ENCODE measurements at places on chromosomes 11 and 22.

DNA sequence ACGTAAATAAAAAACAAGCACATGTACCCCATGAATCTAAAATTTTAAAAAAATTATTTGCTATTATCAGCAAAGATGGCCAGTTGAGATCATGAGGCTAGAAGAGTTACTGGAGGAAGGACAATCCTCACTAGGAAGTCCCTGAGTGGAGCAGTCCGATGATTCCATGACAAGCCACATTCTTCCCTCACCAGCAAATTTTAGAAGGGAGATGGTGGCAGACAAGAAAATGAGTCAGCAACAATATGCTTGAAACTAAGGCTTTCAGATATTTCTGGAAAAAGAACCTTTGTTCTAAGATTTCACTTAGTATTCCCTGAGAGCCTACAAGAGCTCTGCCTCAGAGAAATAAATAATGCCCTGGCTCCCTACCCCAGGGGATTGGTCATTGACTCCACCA, 34.9 kb downstream of the P4HA3 start:
- no peak overlapping the region for H3K4me3 ChIP-seq
- no peaks in the 10 kb centered on the region for H3K4me1 ChIP-seq
- H3K27ac ChIP-seq: no peak overlapping the region

GRCh38 chr11:7165911-7166310, 77.1 kb downstream of the RBMXL2 start:
- H3K27ac ChIP-seq: no peak overlapping the region
- no peak for DNase-seq
- no peaks in the 10 kb centered on the region for H3K4me1 ChIP-seq
- H3K36me3 ChIP-seq: no peaks in the 10 kb centered on the region
- H3K4me3 ChIP-seq: no peak overlapping the region

DNA sequence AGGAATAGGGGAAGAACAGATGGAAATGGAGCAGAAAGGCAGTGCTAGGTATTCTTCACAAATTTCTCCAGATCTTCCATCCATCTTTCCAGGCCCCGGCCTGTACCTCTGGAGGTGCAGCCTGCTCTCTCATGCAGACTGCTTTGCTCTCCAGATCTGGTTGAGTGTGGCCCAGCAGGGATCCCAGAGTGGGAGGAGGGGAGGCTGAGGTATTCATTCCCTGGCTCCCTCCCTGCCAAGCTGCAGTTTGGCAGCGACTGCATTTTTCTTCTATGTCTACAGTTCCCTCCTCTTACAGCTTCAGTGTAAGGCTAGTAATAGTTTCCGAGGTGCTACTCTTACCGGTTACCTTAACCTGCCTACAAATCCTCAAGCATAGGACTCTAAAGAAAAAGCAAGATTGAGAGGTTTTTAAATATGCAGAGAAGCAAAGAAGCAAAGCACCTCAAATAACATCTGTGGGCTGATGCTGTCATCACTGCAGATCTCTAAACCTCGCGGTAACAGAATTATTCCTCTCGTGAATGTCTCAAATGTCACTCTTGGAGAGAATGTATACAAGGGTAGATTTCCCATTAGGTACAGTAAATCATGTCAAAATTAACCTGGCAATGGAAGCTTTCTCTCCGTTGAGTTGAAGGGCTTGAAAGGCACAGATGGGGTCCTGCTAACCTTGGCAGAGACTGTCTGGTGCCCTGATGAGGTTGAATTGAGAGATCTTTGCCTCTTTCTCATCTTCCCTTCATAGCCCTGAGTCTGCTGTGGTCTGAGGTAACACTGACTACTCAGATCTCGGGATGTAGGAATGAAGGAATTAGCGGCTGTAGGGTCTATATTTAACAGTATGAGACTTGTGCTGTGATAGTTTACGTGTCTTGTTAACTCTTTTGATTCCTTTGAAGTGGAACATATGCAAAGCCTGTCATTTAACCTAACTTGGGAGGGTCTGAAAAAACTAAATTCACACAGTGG, 297.9 kb upstream of the C11orf87 start:
- H3K36me3 ChIP-seq: no peaks in the 10 kb centered on the region
- H3K4me3 ChIP-seq: no peak overlapping the region
- DNase-seq: no peak
- H3K27ac ChIP-seq: no peak overlapping the region
- H3K4me1 ChIP-seq: no peaks in the 10 kb centered on the region

DNA sequence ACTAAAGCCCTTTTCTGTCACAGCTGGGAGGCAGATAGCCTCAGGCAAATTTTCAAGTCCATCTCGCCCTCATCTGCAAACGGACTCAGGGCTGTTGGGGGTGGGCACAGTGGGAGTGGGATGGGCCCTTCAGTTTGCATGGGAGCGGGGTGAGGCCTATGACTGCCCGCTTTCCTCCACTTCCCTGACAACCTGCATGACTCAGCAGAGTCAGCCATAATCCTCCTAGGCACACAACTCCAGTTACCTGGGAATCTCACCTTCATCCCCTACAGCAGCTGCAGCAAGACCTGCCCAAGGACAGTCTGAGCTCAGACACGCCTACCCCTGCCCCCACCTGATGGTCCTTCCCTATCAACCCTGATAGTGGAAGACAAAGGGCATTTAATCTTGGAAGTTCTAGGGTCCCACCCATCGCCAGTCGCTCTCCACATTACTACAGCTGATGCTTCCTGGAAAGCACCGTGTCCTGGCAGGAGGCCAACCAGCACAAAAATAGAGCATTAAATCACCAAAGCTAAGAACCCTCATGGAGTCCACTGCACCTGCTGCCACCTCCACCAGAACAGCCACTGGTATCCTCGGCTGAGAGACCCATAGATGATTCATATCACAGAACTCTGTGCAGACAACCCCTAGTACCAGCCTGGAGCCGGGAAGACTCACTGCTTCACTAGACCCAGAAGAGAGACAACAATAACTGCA, 319.3 kb downstream of the DCDC1 start:
- no peak for DNase-seq
- no peaks in the 10 kb centered on the region for H3K4me1 ChIP-seq
- no peaks in the 10 kb centered on the region for H3K36me3 ChIP-seq
- no peak overlapping the region for H3K4me3 ChIP-seq

- no peak for DNase-seq
- H3K36me3 ChIP-seq: no peaks in the 10 kb centered on the region
- peaks cover 11% of the 10 kb centered on the region for H3K4me1 ChIP-seq
- H3K4me3 ChIP-seq: no peak overlapping the region
- H3K27ac ChIP-seq: no peak overlapping the region
These were observed 1373.1 kb downstream of the TBC1D22A start for GRCh38 chr22:48135592-48135991.

DNA sequence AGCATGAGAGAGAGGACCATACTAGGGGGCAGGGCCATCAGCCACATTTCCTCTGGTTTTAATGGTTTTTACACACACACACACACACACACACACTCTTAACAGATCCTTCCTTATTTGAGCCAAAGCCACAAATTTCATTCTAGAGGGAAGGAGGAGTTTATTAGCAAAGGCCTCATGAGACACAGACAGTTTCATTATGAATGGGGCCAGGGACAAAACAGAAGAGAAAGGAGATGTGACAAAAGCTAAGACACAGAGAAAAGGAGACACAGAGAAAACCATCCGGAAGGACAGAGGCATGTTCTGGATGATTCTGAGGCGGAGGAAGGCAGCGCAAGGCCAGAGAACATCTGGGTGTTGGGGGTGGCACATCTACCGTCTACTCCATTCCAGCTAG, 32.2 kb upstream of the ARFGAP3 start:
- peak overlapping the region; percentile 51 for H3K27ac ChIP-seq
- no peak overlapping the region for H3K4me3 ChIP-seq
- no peaks in the 10 kb centered on the region for H3K27me3 ChIP-seq

Data from natural killer cell (primary cell).